ENCODE measurements at places on chromosomes 12 and 14.

DNA sequence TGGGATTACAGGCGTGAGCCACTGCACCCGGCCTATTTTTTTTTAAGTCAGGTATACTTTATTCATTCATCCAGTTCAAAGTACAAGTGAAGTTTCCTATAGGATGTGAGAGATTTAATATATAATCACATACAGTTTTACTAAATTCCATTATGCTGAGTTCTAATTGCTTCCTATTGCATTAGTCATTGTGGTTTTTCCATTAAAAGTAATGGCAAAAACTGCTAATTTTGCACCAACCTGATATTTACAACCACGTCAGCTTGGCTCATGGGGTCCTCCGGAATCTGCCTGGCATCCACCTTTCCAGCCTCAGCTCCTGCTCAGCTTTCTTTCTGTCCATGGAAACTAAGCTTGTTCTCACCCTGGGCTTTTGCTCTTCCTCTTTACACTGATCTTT lies 67.0 kb upstream of the CSRP2 start:
- no peak for DNase-seq

DNA sequence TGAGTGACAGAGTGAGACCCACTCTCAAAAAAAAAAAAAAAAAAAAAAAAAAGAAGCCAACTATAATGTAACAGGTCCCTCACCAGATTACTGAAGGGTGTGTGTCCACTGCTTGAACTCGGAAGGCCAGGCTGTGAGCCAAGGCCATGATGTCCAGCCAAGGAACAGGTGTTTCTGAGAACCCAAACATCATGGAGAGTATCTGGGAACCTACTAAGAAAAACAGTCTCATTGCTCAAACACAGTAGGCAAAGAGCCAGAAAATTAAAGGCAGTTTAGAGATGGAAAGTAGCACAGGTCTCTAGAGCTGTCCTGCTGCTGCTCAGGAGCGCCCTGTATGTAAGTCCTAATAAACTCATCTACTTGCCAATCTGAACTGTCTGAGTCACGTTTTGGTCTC lies 12.5 kb upstream of the MAP4K5 start:
- no peak for DNase-seq

GRCh38 chr12:50282721-50283228 lies 545 bp downstream of the LIMA1 start:
- DNase-seq = no peak

DNA sequence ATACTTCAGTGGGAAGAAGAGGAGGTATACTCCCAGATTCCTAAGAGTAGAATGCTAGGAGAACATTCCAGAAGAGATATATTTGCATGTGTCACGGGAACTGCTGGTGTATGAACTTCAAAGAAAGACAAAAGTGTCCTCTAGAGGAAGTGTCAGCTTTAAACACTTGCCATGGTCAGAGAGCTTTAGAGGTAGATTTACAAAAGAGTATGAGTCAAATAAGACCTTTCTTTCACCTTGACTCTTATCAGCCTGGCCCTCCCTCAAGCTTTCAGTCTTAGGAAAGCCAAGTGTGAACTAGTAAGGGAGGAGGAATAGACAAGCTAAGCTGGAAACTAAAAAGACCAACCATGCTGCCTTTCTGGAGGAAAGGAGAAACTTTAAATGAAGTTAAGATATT lies 34.7 kb downstream of the COX8C start:
- DNase-seq = no peak

- DNase-seq = no peak
Observed at GRCh38 chr14:75121552-75121951, 5.3 kb downstream of the NEK9 start.

Data from activated T-cell treated with anti-CD3 and anti-CD28 coated beads for 4 hours (primary cell).